ENCODE measurements at places on chromosomes 3 and 15.

DNA sequence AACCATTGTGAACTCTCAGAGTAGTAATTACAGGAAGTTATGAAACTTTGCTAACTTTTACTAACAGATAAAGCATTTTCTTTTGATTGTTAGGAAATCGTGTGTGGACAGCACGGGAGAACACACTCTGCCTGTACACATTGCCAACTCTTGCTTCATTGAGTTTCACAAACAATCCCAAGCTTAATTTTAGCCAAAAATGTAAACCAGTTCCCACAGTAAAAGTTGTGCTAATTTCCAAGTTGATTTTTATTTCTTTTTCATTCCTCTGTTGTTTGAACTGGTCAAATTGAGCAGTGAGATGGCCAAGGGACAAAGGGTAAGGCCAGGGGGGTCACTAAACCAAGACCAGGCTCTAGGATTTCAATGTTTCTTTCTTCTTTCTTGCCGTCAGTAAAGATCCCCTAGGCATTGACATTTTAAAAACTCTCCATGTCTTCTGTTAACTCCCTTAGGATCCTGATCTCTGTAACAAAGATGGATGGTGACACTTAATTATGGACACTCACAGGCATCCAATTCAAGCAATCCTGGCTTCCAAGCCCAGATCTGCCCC lies 414.9 kb downstream of the RBMS3 start:
- no peak for DNase-seq

- peak; percentile 26 for DNase-seq
Observed at GRCh38 chr3:149808209-149808829, 4.7 kb upstream of the RNF13 start.

DNA sequence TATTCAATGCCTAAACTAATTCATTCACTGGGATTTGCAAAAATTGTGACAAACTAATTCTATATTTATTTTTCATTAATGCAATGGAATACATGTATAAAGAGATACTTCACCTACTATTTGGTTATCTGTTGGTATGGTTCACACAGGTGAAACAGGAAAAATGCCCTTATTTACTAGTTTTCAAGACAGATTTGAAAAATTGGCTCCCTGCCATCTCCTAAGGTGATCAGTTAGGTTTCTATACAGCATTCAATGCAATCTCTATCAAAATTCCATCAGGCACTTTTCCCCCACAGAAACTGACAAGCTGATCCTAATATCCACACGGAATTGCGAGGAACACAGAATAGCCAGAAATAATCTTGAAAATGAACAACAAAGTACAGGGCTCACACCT lies 101.1 kb downstream of the DLG1 start:
- no peak for DNase-seq

GRCh38 chr15:78035321-78035751 lies 42.2 kb downstream of the TBC1D2B start:
- no peak for DNase-seq
